ENCODE measurements at places on chromosomes 6 and 20.

DNA sequence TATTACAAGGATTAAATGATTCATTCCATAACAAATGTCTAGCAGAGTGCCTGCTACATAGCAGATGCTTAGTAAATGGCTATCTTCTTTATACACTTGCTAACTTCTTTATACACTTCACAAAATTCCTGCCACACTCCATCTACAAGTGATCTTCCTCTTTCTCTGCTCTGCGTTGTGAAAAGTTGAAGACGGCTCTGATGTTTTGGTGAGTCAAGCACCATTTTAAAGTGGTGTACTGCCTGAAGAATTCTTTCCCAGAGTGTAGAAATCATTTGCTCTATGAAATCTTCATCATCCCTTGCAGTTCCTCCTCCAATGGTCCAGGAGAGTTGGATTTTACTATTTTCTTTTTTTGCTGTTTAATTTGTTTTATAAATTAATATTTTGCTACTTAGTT is 74.9 kb downstream of the TNFAIP3 start:
- DNase-seq = no peak

DNA sequence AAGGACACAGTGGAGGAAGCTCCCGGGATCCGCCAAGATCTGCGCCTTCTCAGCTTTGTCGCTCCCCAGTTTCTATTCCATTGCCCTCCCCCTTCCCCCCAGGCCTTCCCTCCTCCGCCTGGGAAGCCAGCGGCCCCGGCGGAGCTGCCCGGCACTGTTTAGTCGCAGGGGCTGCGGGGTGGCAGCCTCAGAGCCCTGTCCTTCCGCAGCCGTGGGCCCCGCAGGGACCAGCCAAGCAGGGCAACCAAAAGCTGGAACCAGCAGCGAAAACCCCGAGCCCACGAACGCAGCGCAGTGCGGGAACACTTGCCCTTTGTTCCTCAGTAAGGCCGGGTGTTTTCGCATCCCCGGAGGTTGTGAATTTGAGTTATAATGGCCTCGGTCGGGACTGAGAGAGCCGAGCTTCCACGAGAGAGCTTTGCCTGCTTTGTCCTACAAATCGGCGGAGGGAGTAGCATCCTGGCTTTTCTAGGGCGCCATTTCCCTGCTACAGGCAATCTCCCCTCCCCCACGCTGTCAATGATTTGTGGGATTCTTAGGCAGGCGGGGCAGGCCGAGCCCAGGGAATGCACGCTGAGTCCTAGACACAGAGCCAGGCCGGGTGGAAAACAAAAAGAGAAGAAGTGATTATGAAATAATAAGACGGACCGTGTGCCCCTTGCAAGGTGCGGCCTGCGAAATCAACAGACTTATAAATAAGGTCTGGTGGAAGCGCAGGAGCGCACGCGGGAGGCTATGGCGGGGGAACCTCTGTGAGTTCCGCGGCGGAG is 4.0 kb upstream of the TUBB2B start:
- peak; percentile 79 for DNase-seq

GRCh38 chr6:142913511-142914047 is 31.4 kb downstream of the HIVEP2 start:
- DNase-seq = no peak

GRCh38 chr20:56157530-56158203 is 90.9 kb upstream of the MC3R start:
- no peak for DNase-seq

GRCh38 chr6:170446841-170447560 is 106.1 kb downstream of the PSMB1 start:
- no peak for DNase-seq

DNA sequence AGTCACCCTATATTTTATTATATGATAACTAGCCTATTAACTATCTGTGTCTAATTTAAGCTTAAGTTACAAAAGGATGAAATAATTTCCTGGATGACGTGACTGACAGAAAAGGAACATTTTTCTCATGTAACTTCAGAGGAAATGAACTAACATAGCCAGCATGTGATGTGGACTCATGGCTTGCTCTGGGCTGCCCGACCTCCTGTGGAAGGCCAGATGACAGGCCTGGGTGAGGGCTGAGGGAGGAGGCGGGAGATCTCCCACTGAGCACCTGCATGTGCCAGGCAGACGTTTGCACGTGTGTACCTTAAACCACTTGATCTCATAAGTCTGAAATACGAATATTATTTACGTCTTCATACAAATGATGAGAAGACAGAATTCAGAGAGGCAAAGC is 321.1 kb downstream of the SYNE1 start:
- no peak for DNase-seq

DNA sequence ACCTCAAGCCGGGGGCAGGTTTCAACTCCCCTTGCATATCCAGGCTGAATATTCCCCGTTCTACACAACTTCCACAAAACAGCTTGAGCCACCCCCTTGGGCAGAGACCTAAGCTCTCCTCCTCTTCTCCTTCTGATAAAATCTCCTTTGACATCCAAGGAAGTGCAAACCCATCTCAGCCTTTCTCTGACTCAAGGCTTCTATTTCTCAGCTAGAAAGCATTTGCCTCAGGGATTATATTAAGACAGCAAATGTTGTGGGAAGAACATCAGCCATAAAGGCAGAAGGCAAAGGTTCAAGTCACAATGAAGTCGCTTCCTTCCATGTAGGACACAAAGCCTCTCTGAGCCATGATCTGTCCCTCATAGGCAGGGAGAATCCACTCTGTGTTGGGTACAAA is 386.6 kb upstream of the ARID1B start:
- DNase-seq = no peak

DNA sequence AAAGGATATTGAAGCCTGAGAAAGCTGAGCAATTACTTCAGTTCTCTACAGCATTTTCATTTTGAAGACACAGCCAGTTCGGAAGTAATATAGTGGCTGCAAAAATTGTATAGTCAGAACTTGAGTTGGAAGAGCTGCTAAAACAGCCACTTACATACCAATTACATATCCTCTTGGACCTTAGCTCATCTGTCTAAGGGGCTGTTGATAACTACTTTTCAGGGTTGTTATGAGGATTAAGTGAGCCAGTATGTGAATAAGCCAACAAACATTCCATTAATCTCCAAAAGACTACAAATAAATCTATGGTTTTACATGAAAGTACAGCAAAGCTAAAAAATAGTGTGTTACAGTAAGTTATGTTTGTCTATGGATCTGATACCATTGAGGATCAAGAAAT is 59.7 kb downstream of the TMEM200A start:
- DNase-seq = no peak
